Stimulated activated CD4-positive, alpha-beta T cell treated with anti-CD3 and anti-CD28 coated beads, TNF-alpha, amount 100 ng/mL, for 4 hours (primary cell): ENCODE measurements at places on chromosomes 3 and 15.
A peak's percentile ranks its signal among the peaks of the same experiment; 100 is the strongest.

GRCh38 chr3:185253645-185254410, at the start of gene EHHADH:
TSS of gene EHHADH (minus strand) at chr3:185254049. CDS start at chr3:185254022, 27 bp downstream.
- peak; percentile 23 for DNase-seq

GRCh38 chr15:29616512-29616911, 205.8 kb downstream of the TJP1 start:
- DNase-seq = no peak

DNA sequence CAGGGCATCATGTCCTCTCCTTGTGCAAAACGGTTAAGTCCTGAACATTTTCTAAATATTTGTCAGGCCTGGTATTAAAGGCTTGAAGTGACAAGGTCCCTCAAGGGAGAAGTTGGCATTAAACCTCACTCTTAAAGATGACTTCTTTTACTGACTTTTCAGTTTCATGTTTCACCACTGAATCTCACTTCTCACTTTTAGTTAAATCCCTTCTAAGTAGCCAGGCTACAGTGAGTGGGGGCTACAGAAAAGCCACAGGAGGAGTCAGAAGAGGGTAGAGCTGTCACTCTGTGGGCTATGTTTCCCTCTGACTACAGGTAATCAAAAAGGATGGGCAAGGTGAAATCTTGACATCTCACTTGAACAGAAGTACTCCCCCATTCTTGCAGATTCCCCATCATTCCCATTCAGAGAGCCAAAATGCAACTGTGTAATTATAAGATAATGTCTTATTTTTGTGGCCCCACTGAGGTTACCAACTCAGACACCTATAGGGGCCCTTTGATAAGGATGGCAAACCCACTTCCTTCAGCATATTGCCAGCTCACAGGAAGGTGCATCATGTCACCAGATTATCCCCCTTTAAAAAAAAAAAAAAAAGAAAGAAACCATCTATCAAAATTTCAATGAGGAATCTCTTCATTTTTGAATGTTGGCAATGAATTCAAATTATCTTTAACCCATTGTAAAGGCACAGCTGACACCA, 790.1 kb upstream of the CFAP20DC start:
- DNase-seq = no peak

DNA sequence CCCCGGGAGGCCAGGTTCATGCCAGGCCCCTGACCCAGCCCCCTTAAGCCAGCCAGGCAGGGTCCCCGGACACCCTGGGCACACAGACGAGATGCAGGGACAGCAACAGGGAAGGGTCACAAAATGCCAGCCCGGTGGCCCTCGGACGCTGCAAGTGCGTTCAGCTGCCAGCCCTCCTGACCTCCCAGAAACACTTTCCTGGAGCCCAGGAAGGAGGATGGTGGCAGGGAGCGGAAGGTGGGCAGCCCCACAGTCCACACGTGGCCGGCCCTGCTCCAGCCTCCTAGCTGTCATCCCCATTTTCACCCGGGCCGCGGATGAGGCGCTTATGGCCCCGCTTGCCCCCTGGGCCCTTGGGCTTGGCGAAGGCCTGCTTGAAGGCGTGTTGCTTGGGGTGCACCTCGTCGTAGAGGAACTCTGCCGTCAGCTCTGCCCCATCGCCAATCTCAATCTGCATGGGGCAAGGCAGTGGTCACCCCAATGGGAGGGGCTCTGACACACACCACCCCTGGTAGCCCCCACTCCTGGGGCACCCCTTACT, 3.4 kb upstream of the TLR9 start:
- no peak for DNase-seq

GRCh38 chr15:43985976-43986680, 159.3 kb downstream of the WDR76 start:
- no peak for DNase-seq

- DNase-seq = no peak
Observed at GRCh38 chr15:36579792-36580431, 486 bp downstream of the CDIN1 start.

- no peak for DNase-seq
Observed at GRCh38 chr15:78065284-78065872, 12.1 kb downstream of the TBC1D2B start.

GRCh38 chr3:155676252-155676981, 68.5 kb downstream of the PLCH1 start:
- no peak for DNase-seq

- no peak for DNase-seq
Observed at GRCh38 chr3:100954199-100954935, 38.9 kb downstream of the ABI3BP start.

- no peak for DNase-seq
Observed at GRCh38 chr3:100427699-100428098, 26.4 kb downstream of the LNP1 start.

GRCh38 chr3:129602309-129602708, 4.2 kb downstream of the PLXND1 start:
- DNase-seq = no peak

DNA sequence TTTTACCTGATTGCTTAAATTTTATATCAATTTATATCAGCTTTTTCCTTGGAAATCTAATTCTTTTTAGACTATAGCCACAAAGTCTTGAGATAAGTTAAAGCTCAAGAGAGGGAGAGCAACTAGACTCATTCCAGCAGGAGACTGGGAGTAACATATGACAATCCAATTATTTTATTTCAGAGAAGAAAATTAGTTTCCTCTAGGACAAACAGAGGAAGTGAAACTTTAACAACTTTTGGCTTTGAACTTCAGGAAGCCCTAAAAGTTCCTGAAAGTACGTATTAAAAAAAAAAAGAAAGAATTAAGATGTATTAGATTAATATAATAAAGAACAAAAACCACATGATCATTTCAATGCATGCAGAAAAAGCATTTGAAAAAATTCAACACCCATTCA, 13.9 kb upstream of the UBE2E2 start:
- no peak for DNase-seq

- DNase-seq = peak; percentile 26
Observed at GRCh38 chr3:48504051-48504946, at the start of gene SHISA5. TSS of gene SHISA5 (minus strand) at chr3:48504174. CDS start at chr3:48504094, 80 bp downstream.

DNA sequence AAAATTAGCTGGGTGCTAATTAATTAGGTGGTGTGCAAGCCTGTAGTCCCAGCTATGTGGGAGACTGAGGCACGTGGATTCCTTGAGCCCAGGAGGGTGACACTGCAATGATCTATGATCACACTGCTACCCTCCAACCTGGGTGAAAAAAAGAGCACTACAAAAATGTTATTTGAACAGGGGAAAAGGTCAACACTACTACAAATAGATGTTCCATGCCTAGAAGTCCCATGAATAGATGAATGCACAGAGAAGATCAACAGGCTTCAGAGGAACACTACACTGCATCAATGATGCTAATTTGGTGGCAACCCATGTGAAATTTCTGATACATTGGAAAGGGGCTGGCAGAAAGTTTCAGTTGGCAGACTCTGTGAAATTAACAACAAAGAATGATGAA, 105.4 kb upstream of the FHIT start:
- DNase-seq = no peak

- DNase-seq = no peak
Observed at GRCh38 chr3:124967964-124968363, 33.4 kb upstream of the MUC13 start.
